SK-N-MC (cell line): ENCODE measurements at places on chromosomes 4 and X.
A peak's percentile ranks its signal among the peaks of the same experiment; 100 is the strongest.

- DNase-seq = no peak
Observed at GRCh38 chr4:184282251-184282713, 64.6 kb upstream of the ENPP6 start.

DNA sequence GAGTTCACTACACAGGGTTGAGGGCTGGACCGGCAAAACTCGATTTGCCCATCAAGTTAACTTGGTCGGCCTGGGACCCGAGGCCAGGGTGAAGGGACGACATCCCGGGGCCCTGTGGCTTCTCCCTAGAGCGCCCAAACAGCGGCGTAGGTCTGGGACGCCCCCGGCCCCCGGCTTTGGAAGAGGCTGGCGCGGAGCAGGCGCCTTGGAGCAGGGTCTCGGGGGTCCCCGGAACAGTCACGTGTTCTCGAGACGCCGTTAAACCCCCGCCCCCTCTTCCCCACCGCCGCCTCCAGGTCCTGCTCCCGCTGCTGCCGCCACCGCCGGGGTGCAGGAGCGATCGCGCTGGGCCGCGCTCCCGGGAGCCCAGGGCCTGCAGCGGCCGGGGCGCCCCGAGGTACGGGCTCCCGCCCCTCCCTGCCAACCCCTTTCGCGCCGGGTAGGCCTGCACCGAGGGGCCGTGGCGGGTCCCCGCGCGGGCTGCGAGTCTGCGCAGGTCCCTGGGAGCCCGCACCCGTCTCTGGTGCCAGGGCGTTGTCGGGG is at the start of gene NPY5R:
TSS of gene NPY5R (plus strand) at position 289 of the 543 bp plus-strand sequence. CDS start 6,382 bp downstream, outside the sequence.
- no peak for DNase-seq

DNA sequence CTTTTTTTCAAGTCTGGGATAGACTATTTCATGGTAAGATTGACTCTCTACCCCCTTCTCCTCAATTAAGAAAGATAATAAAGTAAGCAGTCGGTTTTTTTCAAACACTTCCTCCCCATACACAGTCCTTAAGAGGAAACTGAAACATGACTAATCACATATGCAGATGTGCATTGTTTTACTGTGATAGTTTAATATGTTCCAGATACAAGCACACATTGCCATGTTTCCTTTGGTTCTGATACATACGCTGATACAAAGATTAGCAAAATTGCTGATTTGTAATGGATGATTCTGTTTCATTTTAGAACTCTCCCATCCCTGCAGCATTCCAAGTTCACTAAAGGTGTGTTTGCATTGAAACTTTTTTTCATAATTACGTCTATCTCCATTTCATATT is 76.1 kb downstream of the FBXO8 start:
- no peak for DNase-seq

DNA sequence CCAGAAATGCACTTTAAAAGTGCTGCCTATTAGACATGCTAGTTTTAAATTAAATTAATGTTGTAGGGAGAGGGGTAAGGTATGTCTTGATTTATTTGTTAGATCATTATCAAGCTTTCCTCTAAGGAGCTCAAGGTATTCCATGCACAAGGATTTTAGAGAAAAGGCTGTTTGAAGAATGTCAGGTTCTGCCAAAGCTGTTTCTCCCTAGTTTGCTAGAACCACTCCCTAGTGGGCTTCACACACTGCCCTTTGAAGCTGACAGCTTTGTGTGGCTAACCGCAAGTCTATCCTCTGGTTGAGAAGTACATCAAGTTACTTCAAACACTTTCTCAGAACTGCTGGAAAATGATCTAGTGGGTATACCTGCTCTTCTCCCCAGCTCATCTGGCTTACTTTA is 32.3 kb downstream of the RASL11B start:
- DNase-seq = no peak

- no peak for DNase-seq
Observed at GRCh38 chrX:9676306-9676705, 89.3 kb downstream of the GPR143 start.

DNA sequence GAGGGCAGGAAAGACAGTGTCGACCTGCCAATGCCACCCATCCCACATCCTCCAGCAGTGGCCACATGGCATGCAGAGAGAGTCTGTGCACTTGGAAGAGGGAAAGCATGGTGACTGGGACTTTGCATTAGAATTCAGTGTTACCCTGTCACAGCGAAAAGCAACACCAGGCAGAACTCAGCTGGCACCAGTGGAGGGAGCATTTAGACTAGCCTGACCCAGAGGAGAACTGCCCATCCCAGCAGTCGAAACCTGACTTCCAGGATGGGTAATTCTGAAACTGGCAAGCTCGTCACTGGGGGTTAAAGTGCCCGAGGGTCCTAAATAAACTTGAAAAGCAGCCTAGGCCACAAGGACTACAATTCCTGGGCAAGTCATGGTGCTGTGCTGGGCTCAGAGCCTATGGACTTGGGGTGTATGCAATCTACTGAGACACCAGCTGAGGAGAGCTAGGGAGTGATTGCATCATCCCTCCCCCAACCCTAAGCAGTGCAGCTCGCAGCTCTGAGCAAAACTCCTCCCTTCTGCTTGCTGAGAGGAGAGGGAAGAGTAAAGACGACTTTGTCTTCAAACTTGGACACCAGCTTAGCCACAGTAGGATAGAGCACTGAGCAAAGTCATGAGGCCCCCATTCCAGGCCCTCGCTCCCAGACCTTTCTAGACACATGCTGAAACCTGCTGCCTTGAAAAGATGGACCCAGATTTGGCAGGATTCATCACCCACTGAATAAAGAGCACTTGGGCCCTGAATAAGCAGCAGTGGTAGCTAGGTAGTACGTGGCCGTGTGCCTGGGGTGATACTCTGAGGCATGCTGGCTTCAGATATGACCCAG is 68.8 kb downstream of the DDX60L start:
- DNase-seq = no peak

DNA sequence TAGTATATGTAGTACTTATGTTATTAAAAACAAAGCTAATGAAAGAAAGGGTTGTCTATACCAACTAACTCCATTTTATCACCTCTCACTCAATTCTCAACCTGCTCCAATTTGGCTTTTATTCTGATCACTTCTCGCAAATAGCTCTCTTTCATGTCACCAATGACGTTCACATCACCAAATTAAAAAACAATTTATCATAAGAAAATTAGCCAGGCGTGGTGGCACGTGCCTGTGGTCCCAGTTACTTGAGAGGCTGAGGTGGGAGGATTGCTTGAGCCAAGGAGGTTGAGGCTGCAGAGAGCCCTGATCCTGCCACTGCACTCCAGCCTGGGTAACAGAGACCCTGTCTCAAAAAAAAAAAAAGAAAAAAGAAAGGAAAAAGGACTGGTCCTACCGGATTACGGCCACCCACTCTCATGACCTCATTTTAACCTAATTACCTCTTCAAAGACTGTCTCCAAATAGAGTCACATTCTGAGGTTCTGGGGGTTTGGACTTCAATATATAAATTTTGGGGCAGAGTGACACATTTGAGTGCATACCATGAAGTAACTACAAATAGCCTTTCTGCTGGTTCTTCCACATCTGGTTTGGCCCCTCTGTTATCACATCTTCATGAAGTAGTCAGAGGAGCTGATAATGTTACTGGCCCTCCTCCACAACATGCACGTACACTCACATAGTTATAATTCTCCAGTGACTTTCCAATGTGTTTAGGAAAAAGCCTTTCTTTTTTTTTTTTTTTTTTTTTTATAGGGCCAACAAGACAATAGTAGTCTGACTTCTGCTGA is 15.8 kb upstream of the RBMX start:
- DNase-seq = no peak

DNA sequence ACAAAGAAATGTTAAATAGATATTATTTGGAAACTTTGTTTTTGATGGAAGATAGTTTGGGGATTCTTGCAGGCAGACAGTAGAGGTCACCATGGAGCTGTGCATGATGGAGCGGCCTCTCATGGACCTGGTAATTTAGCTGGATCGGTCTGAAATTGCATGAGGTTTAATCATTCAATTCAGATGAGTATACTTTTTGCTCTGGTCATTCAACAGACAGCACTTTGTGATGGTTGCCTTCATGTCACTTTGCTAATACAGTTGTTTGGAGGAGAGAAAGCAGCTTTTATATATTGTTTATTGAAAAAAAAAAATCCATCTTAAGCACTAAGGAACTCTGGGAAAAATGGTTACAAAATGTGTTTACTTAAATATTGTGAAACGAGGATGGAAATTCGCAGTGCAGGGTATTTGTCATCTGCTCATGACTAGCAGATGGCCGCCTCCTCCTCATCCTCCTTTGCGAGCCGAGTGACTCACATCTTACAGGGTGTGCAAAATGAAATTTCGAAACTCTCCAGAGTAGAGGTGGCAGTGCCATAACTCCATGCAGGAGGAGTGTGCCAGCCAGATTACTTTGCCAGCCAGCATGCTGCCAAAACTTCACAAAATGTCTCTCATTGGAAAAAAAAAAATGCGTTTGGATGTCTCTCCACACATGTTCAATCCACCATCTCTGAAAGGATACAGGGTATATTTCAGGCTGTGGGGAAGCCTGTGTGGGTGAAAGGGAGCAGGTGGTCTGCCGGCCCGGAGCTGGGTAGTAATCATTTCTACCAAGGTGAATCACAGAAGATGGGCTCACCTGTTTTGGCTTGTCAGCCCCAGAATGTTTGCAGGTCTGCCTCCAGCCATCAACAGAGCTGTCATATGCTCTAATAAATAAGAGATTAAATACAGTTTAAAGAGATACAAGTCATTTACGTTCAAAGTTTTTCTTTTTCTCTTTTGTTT is 314.9 kb upstream of the DIPK2B start:
- peak; percentile 22 for DNase-seq

- DNase-seq = no peak
Observed at GRCh38 chrX:70422851-70423341, at the start of gene GDPD2. TSS of gene GDPD2 (plus strand) at chrX:70423314. CDS start at chrX:70424985, 1,671 bp downstream.

GRCh38 chr4:127988638-127989037 is 23.4 kb downstream of the ABHD18 start:
- no peak for DNase-seq

DNA sequence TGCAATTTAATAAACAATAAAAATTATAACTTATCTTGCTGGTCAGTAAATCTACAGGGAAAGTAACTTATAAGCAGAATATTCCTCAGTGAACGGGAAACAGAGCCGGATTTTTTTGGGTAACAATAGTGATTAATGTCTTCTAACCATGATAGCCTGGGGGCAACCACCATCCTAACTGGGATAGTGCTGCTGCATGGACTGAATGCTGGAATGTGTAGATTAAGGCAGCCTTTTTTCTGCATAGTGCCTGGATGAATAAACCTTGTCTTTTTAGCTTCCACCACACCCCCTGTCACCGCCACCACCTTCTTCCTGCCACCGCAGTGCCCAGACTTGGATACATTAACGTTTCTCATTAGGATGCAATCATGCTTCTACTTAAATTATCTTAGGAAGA is 83.6 kb upstream of the LNX1 start:
- peak; percentile 10 for DNase-seq

DNA sequence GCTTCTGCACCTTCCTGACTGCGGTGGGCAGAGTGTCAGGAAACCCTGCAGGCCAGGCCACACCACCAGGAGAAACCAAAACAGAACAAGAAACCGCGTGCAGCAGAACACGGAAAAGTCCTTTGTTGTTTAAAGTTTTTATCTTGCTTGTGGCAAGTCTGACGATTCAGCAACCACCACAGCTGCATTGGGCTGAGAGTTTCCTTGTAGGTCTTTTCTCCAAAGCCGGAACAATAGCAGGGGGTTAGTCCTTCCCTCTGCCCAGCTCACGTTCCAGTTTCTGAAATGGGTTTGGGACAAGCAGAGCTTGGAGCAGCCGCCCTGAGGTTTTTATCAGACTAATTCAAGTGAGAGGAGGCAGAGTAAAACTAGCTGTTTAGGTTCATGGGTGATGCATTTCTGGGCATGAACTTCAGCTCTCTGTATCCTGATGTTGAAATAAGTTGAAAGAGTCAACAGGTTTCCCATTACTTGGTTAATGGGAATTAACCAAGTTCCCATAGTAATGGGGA is 216.9 kb downstream of the PTTG2 start:
- DNase-seq = no peak

DNA sequence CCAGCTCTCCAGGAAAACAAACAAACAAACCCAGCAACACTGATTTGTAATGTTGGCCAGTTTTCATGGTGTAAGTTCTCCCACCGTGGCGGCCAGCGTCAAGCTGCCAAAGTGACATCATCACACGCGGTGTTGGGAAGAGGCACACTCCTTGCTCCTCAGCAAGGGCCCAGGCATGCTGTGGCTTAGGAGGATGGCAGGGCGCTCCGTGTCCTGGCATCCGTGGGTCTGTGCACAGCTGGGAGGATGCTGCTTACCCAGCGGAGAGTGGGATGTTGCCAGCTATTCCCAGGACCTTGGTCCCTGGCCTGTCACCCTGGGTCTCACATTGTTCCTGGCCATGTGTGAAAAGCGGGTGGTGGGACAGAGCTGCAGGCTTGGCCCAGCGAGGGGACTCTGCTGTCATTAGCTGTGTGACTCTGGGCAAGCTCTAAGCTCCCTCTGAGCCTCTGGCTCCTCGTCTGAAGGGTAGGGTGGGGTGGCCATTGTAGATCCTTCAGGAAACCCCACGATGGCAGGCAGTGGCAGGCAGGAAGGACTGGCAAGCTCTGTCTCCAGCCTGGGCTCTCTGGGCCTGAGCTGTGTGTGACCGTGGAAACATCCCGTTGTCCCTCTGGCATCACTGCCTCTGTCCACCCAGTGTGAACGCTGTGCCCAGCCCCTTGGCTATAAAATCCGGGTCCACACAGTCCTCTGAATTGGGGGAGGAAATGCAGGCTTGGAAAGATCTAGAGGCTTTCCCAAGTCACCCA is 10.8 kb downstream of the PSAPL1 start:
- DNase-seq = no peak

DNA sequence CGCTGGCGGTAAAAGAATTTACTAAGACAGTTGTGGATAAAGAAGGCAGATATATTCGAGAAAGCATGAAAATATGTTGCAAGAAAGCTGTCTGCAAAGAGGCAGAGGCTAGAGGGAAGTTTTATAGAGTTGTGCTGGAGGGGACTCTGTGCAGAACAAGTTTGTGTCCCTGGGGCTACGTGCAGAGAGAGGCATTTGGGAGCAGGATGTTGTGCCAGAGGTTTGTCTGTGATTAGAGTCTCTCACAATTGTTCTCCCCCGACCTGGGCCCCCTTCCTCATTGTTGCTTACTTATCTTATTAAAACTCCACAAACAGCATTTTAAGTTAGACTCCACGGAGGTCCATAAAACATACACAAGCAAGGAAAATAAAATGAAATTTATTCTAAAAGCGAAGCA is 831.3 kb downstream of the NLGN4X start:
- peak; percentile 70 for DNase-seq

- DNase-seq = no peak
Observed at GRCh38 chrX:18639280-18639679, 32.6 kb downstream of the RS1 start.

DNA sequence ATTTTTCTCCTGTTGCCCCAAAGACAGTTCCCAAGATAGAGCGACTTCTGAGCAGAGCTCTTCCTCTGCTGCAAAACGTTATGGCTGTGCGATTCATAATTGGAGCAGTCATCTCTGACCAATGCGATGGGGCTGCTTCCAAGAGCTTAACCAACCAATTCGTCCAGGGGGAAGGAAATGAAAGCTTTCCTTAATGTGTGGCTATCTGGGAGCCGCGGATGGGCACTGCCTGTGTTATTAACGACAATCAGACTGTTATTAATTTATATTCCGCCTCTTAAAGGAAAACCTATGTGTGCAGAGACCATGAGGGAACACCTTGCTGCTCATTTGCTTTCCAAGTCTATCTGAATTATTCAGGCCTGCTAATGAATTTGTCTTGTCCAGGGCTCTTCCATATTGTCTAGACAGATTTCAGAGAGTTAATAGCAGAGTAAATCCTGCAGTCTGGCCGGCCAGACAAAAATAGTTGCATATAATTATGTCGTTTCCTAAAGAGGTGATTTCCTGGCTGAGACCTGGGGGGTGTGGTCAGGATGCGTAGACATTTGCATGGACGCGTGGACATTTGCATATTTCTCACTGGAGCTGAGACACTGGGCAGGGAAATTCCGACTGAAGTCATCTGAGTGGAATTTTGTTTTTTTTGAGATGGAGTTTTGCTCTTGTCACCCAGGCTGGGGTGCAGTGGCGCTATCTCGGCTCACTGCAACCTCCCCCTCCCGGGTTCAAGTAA is 135.4 kb downstream of the HMX1 start:
- DNase-seq = no peak
